ENCODE measurements at places on chromosomes 16 and 17. TPM values are rescaled to one million over a fixed set of nuclear protein-coding genes. Genes with fewer than 3 reads are reported as not detected.

DNA sequence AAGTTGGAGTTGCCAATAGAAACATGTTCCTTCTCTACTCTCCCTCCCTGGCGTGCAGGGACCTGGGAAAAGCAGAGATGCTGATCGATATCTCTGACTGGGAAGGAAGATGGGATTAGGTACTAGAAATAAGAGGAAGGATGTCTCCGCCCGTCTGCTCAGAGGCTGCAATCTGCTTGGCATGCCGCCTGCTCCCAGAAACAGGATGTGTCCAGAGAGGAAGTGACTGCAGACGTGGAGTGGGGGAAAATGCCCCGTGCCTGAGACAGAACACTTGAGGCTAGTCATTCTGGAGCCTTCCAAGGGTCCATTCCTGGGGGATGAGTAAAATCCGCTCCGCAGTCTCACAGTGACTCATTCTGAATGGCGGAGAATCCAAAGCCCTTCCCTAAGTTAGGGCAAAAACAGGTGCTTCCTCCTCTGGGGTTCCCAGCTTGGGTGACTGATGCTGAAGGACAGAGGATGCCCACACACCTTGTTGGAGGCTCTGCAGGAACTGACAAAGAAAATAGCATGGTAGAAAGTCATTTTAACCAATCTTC, 45.0 kb upstream of the SMURF2 start:
- ATAC-seq: peak; percentile 77

DNA sequence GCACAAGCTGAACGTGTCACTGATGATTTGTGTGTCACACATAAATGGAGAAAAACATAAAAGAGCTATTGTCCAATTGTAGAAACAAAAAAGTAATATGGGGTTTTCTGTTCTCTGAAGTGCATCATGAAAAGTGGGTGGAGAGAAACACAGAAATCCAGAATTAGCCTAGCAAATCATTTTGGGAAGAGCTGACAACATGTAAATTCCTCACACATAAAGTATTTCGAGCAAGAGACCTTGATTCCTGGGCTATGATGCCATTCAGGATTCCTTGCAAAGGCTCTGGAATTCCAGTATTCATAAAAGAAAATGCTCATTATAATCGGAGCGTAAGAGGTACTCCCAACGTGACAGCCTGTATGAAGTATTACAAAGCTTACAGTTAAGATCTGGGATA, 1.1 kb downstream of the DCUN1D3 start:
- no peak for ATAC-seq

Gene SLC6A4
- 1.5 TPM for total RNA-seq

- no peak for ATAC-seq
These were observed 762.0 kb downstream of the KCNJ18 start for GRCh38 chr17:22454070-22454999.

Gene RNF157
- total RNA-seq: 0.32 TPM

Gene PRR11
- total RNA-seq: 25.4 TPM

- ATAC-seq: no peak
These were observed 47.3 kb downstream of the BRIP1 start for GRCh38 chr17:61815863-61816503.

- ATAC-seq: no peak
These were observed 10.7 kb downstream of the DCTN5 start for GRCh38 chr16:23651943-23652468.

Gene CDH11
- 3.8 TPM for total RNA-seq

DNA sequence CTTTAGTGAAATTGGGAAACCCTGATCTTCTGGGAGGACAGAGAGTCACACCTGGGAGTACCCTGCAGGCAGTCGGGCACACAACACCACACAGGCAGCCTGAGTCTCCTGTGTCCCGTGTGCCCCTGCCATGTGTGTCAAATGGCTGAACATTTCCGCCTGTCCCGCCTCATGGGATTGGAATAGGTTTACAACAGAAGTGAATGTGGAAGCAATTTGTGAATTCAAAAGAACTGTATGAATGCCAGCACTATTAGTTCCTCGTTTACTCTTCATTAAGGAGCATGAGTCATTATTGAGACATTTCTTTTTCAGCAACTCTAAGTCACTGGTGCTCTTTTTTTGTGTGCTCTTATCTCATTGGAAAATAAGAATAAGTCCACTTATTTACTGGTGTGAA, 226.5 kb downstream of the PMP22 start:
- ATAC-seq: peak; percentile 86

Gene KRTAP1-5
- total RNA-seq: not detected

- ATAC-seq: no peak
These were observed 14.2 kb upstream of the SEC14L1 start for GRCh38 chr17:77126519-77126918.

GRCh38 chr17:8284126-8284525, 4.3 kb upstream of the RANGRF start:
- no peak for ATAC-seq

DNA sequence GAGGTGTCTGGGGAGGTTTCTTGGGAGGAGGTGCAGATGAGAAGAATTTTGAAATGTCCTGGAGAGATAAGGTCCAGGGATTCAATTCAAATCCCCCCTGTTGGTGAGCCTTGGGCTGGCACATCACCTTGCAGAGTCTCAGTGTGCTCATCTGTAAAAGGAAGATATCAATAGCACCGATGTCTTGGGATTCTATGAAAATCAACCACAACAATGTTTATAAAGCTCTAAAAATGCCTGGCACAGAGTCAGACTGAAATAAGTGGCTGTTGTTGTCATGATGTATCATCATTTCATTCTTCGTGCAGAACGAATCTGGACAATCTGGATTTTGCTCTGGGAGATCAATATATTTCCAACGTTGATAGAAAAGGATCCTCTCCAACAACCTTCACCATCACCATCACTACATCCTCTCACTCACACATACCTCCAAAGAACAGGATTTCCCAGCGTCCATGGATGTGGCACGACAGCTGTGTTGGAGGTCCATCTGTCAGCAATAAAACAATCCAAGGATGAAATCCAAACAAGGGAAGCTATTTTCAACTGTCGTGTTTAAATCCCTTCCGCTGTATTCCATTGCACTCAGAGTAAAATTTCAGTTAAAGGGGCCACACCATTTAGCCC, 393.7 kb upstream of the DYNLRB2 start:
- ATAC-seq: no peak
